ENCODE measurements at places on chromosomes 4 and X. TPM values are rescaled to one million over a fixed set of nuclear protein-coding genes. Genes with fewer than 3 reads are reported as not detected.

DNA sequence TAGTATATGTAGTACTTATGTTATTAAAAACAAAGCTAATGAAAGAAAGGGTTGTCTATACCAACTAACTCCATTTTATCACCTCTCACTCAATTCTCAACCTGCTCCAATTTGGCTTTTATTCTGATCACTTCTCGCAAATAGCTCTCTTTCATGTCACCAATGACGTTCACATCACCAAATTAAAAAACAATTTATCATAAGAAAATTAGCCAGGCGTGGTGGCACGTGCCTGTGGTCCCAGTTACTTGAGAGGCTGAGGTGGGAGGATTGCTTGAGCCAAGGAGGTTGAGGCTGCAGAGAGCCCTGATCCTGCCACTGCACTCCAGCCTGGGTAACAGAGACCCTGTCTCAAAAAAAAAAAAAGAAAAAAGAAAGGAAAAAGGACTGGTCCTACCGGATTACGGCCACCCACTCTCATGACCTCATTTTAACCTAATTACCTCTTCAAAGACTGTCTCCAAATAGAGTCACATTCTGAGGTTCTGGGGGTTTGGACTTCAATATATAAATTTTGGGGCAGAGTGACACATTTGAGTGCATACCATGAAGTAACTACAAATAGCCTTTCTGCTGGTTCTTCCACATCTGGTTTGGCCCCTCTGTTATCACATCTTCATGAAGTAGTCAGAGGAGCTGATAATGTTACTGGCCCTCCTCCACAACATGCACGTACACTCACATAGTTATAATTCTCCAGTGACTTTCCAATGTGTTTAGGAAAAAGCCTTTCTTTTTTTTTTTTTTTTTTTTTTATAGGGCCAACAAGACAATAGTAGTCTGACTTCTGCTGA is 15.8 kb upstream of the RBMX start:
- no peaks in the 10 kb centered on the region for H3K4me1 ChIP-seq
- no peaks in the 10 kb centered on the region for H3K36me3 ChIP-seq
- H3K4me3 ChIP-seq = no peak overlapping the region
- no peak overlapping the region for H3K27ac ChIP-seq

The ADH1C gene
- total RNA-seq = 117 TPM

The REELD1 gene
- 2.4 TPM for total RNA-seq

The FGFBP2 gene
- total RNA-seq = 182 TPM

DNA sequence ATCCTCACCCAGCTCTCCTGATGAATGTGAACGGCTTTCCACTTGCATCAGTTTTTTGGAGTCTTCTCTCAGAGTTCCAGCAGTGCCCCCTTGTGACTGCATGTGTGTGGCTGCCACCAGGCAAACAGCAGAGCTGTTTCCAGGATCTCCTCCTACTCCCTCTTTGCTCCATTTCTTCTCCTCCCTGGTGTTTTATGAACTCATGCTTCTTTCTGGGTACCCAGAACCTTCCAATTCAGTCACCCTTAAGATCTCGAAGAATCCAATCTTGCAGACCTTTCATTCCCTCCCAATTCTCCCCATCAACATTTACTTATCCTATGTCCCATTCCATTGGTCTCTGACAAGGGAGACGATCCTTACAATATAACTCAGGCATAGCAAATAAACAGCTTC is 6.8 kb upstream of the TCEANC start:
- no peaks in the 10 kb centered on the region for H3K4me1 ChIP-seq
- peak; percentile 33 for DNase-seq
- peaks cover 31% of the 10 kb centered on the region for H3K27me3 ChIP-seq
- no peaks in the 10 kb centered on the region for H3K36me3 ChIP-seq
- H3K4me3 ChIP-seq = no peak overlapping the region
- H3K27ac ChIP-seq = no peak overlapping the region

GRCh38 chr4:22502895-22503814 is 12.7 kb downstream of the ADGRA3 start:
- H3K4me3 ChIP-seq = no peak overlapping the region
- H3K36me3 ChIP-seq = no peaks in the 10 kb centered on the region
- H3K4me1 ChIP-seq = no peaks in the 10 kb centered on the region
- no peak for DNase-seq

DNA sequence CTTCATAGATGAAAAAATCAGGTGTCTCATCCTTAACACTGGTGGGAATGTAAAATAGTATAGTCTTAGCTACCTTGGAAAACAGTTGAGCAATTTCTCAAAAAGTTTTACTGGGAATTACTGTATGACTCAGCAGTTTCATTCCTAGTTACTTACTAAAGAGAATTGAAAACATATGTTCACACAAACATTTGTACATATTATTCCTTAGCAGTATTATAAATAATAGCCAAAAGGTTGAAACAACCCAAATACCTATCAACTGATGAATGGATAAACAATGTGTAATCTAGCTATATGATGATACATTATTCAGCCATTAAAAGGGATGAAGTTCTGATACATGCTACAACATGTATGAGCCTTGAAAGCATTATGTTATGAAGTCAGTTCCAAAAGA is 41.7 kb downstream of the RBM46 start:
- no peaks in the 10 kb centered on the region for H3K36me3 ChIP-seq
- DNase-seq = no peak
- H3K27ac ChIP-seq = no peak overlapping the region

GRCh38 chr4:6916587-6917460 is 7.2 kb downstream of the TBC1D14 start:
- no peaks in the 10 kb centered on the region for H3K27me3 ChIP-seq
- DNase-seq = no peak
- H3K36me3 ChIP-seq = no peaks in the 10 kb centered on the region

GRCh38 chrX:119948381-119948780 is 4.8 kb upstream of the NKAP start:
- H3K36me3 ChIP-seq = no peaks in the 10 kb centered on the region
- no peak overlapping the region for H3K27ac ChIP-seq
- H3K4me1 ChIP-seq = no peaks in the 10 kb centered on the region

DNA sequence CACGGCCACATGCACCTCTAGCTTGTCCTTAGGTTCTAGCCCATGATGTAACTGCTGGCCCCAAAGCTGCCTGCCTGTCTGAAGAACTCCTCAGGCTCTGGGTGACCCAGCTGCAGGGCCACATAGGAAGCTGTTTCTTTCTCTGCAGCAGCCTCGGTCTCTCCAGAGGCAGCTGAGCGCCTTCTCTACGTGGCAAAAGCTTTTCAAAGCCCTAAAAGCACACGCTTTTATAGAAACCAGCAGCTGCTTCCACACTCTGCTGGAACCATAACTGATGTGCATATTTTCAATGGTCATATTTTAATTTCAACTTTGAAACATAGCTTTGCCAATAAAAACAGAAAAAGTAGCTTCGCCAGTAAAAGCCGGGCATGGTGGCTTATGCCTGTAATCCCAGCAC is 37.4 kb downstream of the FAM53A start:
- DNase-seq = no peak
- no peaks in the 10 kb centered on the region for H3K4me1 ChIP-seq
- H3K36me3 ChIP-seq = no peaks in the 10 kb centered on the region
- H3K4me3 ChIP-seq = no peak overlapping the region
- no peak overlapping the region for H3K27ac ChIP-seq

All from tibial nerve (tissue), 4 donors.